ENCODE measurements at places on chromosomes 3 and 15.

GRCh38 chr3:128430301-128430700, 36.4 kb downstream of the DNAJB8 start:
- H3K27ac ChIP-seq: no peak overlapping the region
- H3K36me3 ChIP-seq: no peaks in the 10 kb centered on the region
- H3K27me3 ChIP-seq: no peaks in the 10 kb centered on the region
- no peak overlapping the region for H3K4me3 ChIP-seq
- DNase-seq: no peak

GRCh38 chr3:99562138-99562537, 76.3 kb upstream of the COL8A1 start:
- H3K4me3 ChIP-seq: no peak overlapping the region
- no peaks in the 10 kb centered on the region for H3K36me3 ChIP-seq
- no peak overlapping the region for H3K27ac ChIP-seq
- H3K27me3 ChIP-seq: no peaks in the 10 kb centered on the region
- peak; percentile 33 for DNase-seq

GRCh38 chr15:96503276-96503675, 172.8 kb downstream of the NR2F2 start:
- H3K27ac ChIP-seq: no peak overlapping the region
- DNase-seq: no peak
- no peak overlapping the region for H3K4me3 ChIP-seq
- no peaks in the 10 kb centered on the region for H3K27me3 ChIP-seq
- no peaks in the 10 kb centered on the region for H3K36me3 ChIP-seq

DNA sequence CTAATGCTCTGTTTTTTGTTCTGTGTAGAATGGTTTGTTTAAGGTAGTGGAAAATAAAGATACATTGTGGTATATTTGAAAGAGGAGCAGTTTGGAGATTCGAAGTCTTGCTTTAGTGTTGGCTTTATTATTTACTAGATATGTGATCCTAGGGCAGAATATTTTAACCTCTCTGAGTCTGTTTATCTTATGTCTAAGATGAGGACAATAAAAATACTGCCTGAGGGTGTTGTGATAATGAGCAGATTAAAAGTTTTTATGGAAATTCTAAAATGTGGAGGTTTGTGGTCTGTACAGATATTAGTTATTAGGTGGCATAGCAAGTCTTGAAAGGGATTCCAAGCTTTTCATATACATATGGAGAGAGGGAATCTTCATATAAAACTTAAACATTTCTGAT, 15.0 kb downstream of the TCF12 start:
- H3K4me3 ChIP-seq: no peak overlapping the region
- peaks cover 5% of the 10 kb centered on the region for H3K4me1 ChIP-seq
- H3K36me3 ChIP-seq: peaks cover 2% of the 10 kb centered on the region
- no peak for DNase-seq

DNA sequence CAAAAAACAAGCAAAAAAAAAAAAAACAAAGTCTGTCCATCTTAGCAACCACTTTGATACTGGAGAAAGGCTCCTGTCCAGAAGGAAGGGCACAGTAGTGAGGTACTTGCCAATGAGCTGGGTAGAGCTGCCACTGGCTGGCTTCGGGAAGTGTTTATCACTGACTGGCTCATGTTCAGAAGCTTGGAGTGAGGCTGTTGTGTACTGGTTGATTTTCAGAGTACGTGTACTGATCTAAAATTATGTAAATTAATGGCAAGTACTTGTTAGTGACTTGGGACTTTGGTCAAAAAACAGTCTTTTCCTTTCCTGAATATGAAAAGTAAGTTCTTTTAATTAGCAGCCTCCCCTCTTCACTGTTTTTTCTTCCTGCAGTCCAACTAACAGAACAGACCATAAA, 979 bp upstream of the ZNF621 start:
- H3K4me1 ChIP-seq: no peaks in the 10 kb centered on the region
- no peak overlapping the region for H3K4me3 ChIP-seq
- no peaks in the 10 kb centered on the region for H3K36me3 ChIP-seq

- H3K4me1 ChIP-seq: no peaks in the 10 kb centered on the region
- no peak overlapping the region for H3K4me3 ChIP-seq
- H3K27me3 ChIP-seq: no peaks in the 10 kb centered on the region
- H3K27ac ChIP-seq: no peak overlapping the region
- no peak for DNase-seq
- no peaks in the 10 kb centered on the region for H3K36me3 ChIP-seq
These were observed 263.3 kb downstream of the NEK10 start for GRCh38 chr3:27105904-27106303.

DNA sequence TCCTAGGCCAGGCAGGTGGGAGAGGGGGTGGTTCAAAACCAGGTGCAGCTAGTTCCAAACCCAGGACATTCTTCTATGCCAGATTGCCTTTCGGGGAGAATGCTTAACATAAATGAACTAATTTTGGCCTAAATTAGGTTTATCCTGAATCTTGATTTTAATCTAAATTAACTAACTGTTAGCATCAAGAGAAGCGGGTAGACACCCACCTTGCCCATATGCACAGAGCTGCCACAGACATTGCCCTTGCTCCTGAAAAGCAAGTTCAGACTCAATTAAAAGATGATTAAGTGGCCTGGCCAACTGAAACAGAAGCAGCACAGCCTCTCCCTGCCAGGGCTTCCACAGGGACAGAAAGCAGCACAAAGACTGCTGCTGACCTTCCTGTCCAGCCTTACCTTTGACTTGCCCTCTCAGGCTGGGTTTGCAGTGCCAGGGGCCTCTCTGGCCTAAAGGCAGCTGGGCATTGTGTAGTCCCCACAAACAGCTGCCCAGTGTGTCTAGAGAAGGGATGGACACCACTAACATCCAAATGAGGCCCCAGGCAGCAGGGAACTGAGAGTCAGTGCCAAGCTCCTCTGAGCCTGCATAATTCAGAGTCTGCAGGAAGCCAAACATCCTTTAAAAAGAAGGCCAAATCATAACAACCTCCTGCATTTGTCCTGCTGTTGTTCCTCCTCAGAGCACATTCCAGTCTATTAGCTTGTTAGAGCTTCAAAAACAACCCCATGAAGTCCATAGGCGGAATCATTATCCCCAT, 15.4 kb upstream of the OXTR start:
- no peaks in the 10 kb centered on the region for H3K36me3 ChIP-seq
- H3K4me3 ChIP-seq: no peak overlapping the region
- H3K27ac ChIP-seq: no peak overlapping the region
- no peaks in the 10 kb centered on the region for H3K27me3 ChIP-seq

- no peaks in the 10 kb centered on the region for H3K4me1 ChIP-seq
- H3K4me3 ChIP-seq: no peak overlapping the region
- DNase-seq: no peak
- no peak overlapping the region for H3K27ac ChIP-seq
- H3K27me3 ChIP-seq: no peaks in the 10 kb centered on the region
These were observed 47.5 kb downstream of the GTPBP8 start for GRCh38 chr3:113038328-113038727.

GRCh38 chr3:72042397-72043203, 257.7 kb upstream of the PROK2 start:
- H3K4me1 ChIP-seq: no peaks in the 10 kb centered on the region
- DNase-seq: no peak
- no peaks in the 10 kb centered on the region for H3K36me3 ChIP-seq
- no peak overlapping the region for H3K4me3 ChIP-seq

GRCh38 chr3:31157893-31158620, 263.6 kb upstream of the GADL1 start:
- no peak overlapping the region for H3K27ac ChIP-seq
- DNase-seq: no peak
- no peaks in the 10 kb centered on the region for H3K4me1 ChIP-seq
- no peak overlapping the region for H3K4me3 ChIP-seq

GRCh38 chr3:32626631-32627030, 56.0 kb upstream of the DYNC1LI1 start:
- H3K4me3 ChIP-seq: no peak overlapping the region
- H3K36me3 ChIP-seq: no peaks in the 10 kb centered on the region
- no peaks in the 10 kb centered on the region for H3K4me1 ChIP-seq
- H3K27ac ChIP-seq: no peak overlapping the region
- no peak for DNase-seq

- no peak overlapping the region for H3K4me3 ChIP-seq
- no peaks in the 10 kb centered on the region for H3K4me1 ChIP-seq
- DNase-seq: no peak
- no peaks in the 10 kb centered on the region for H3K36me3 ChIP-seq
- no peaks in the 10 kb centered on the region for H3K27me3 ChIP-seq
These were observed 75.4 kb downstream of the CDIN1 start for GRCh38 chr15:36654866-36655265.

GRCh38 chr3:138241061-138241460, 54.0 kb downstream of the ARMC8 start:
- H3K36me3 ChIP-seq: peaks cover 1% of the 10 kb centered on the region
- DNase-seq: no peak
- no peaks in the 10 kb centered on the region for H3K4me1 ChIP-seq
- no peak overlapping the region for H3K4me3 ChIP-seq
- H3K27me3 ChIP-seq: no peaks in the 10 kb centered on the region

GRCh38 chr3:139762302-139762701, 84.5 kb upstream of the NMNAT3 start:
- no peak overlapping the region for H3K27ac ChIP-seq
- DNase-seq: no peak
- no peaks in the 10 kb centered on the region for H3K36me3 ChIP-seq
- no peak overlapping the region for H3K4me3 ChIP-seq
- H3K27me3 ChIP-seq: no peaks in the 10 kb centered on the region

GRCh38 chr3:183341545-183342288, 86.7 kb downstream of the MCF2L2 start:
- H3K4me1 ChIP-seq: no peaks in the 10 kb centered on the region
- no peak overlapping the region for H3K27ac ChIP-seq
- H3K36me3 ChIP-seq: no peaks in the 10 kb centered on the region

DNA sequence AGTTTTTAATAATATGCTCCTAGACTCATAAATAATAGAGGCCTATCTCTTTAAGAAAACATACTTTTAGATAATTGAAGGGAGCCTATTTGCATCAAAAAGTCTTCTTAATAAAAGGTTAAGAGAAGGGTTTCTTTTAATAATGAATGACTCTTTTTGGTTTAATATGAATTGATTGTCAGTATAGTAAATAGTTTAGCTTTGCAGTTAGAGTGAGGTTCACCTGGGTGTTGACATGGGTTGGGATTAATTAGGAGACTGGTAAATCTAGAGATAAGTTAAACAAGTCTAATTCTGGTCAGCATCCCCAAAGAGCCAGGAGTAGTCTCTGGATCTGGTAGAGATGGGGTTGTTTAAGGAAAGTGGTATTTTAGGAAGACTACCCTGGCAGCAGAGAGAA, 43.0 kb downstream of the KAT2B start:
- DNase-seq: no peak
- no peaks in the 10 kb centered on the region for H3K27me3 ChIP-seq
- H3K27ac ChIP-seq: no peak overlapping the region

GRCh38 chr3:141895731-141896130, 19.3 kb downstream of the ATP1B3 start:
- no peak for DNase-seq
- H3K36me3 ChIP-seq: no peaks in the 10 kb centered on the region
- no peaks in the 10 kb centered on the region for H3K4me1 ChIP-seq
- H3K27ac ChIP-seq: no peak overlapping the region

DNA sequence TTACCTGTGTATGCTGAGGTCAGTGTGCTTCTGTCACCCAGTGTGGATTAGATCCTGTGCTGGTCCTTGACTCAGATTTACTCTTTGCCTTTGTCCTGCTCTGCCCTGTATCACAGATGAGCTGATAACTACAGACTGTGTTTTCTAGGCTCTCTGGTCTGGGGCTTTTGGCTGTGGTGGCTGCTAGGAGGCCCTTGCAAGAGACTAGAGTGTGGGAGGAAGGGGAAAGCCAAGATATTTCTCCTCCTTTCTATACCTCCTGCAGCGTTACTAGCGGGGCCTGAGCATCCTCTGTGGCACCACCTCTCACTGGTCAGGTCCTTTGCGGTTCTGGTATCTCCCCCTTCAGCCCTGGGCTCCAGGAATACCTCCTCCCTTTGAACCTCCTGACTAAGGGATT, 282.3 kb upstream of the TBC1D5 start:
- no peak overlapping the region for H3K27ac ChIP-seq
- no peak for DNase-seq
- no peaks in the 10 kb centered on the region for H3K36me3 ChIP-seq
- no peaks in the 10 kb centered on the region for H3K4me1 ChIP-seq
- no peak overlapping the region for H3K4me3 ChIP-seq

DNA sequence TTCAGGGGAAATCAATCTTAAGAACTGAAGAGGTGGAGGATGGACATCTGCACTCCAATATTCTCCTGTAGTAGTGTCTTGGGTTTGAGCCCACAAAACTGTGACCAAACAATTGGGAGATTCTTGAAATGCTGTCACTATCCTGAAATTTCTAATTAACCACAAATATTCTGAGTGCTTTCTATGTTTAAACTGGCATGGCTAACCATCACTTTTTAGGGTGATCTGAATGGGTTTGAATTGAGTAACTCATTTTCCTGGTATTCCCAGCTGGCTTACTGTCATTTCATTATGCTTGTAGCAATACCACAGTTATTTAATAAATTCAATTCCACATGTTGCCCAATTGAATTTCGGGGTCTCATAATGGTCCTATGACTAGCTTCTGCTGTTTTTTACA, 216.9 kb upstream of the DCBLD2 start:
- H3K36me3 ChIP-seq: no peaks in the 10 kb centered on the region
- no peaks in the 10 kb centered on the region for H3K27me3 ChIP-seq
- H3K4me1 ChIP-seq: no peaks in the 10 kb centered on the region
- no peak overlapping the region for H3K27ac ChIP-seq

GRCh38 chr3:118974356-118975097, 60.1 kb downstream of the IGSF11 start:
- H3K36me3 ChIP-seq: no peaks in the 10 kb centered on the region
- H3K27ac ChIP-seq: no peak overlapping the region
- H3K4me1 ChIP-seq: no peaks in the 10 kb centered on the region
- no peaks in the 10 kb centered on the region for H3K27me3 ChIP-seq

- no peaks in the 10 kb centered on the region for H3K36me3 ChIP-seq
- H3K4me3 ChIP-seq: no peak overlapping the region
- DNase-seq: no peak
- H3K4me1 ChIP-seq: no peaks in the 10 kb centered on the region
- H3K27ac ChIP-seq: no peak overlapping the region
- H3K27me3 ChIP-seq: no peaks in the 10 kb centered on the region
These were observed 14.5 kb upstream of the ABTB1 start for GRCh38 chr3:127658234-127658633.

GRCh38 chr15:42053010-42053409, 32.2 kb upstream of the PLA2G4E start:
- no peaks in the 10 kb centered on the region for H3K27me3 ChIP-seq
- DNase-seq: no peak
- no peak overlapping the region for H3K4me3 ChIP-seq

GRCh38 chr3:45647148-45647619, 42.0 kb upstream of the SACM1L start:
- peaks cover 8% of the 10 kb centered on the region for H3K4me1 ChIP-seq
- no peak overlapping the region for H3K4me3 ChIP-seq

DNA sequence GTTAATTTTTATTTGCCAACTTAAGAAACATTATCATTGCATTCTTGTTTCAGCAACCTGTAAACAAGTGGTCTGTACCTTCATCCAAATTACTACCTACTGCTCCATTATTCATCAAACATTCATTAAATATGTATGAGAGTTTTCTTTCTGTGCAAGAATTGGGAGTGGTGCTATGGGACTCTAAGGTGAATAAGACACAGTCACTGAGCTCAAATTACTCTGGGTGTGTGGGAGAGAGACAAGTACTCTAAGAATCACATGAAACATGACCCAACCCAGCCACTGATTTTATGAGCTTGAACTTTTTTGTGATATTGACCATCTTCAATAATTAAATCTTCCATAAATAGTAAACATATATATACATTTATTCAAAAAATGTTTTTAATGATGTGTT, 227.2 kb upstream of the TP63 start:
- no peak for DNase-seq
- H3K36me3 ChIP-seq: no peaks in the 10 kb centered on the region

GRCh38 chr3:177283983-177284382, 86.7 kb upstream of the TBL1XR1 start:
- H3K4me1 ChIP-seq: no peaks in the 10 kb centered on the region
- no peaks in the 10 kb centered on the region for H3K36me3 ChIP-seq
- DNase-seq: no peak
- no peaks in the 10 kb centered on the region for H3K27me3 ChIP-seq

Data from aorta (tissue), 5 donors.